BE2C (cell line): ENCODE measurements at places on chromosomes 1 and 21.

DNA sequence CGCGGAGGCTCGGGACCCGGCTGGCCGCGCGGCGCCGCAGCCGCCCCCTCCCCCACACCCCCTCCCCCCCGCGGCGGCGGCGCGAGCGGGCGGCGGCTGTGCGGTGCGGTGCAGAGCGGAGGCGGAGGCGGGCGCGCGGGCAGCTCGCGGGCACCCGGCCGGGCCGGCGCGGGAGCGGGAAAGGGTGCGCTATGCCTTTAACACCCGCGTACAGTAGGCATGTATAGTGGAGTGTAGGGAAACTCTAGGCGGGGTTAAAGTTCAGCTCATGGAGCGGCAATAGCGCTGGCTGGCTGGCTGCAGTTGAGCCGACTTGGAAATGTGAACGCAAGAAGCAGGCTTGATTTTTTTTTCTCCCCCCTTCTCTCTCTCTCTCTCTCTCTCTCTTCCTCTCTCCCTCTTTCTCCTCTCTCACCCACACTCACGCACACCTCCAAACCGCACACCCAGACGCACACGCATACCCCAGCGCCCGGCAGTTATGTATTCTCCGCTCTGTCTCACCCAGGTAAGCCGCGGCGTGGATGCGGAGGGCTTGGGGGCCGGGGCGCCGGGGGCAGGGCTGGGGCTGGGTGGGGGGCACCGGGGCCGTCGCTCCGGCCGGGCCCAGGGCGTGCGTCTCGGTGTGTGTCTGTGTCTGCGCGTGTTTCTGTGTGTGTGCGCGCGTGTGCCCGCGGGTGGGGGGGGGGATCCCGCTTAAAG, at the start of gene NFIA:
Gene NFIA, plus strand, starts transcription at position 251 of the 702 bp plus-strand sequence.
- DNase-seq: peak; percentile 58

DNA sequence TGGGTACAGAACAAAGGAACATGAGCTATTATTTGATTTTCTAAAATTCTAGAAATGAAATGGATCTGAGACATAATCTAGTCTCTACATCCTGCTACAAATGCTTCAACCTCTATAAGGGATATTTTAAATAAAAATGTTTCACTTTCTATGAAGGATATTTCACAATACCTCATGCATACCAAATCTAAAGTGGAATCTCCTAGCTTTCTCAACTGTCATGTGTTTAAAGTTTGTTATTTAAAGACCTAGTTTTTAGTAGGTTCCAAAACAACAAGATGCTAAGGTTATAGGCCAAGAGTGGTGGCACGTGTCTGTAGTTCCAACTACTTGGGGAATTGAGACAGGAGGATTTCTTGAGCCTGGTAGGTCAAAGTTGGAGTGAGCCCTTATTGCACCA, 47.6 kb downstream of the KDM5B start:
- no peak for DNase-seq

DNA sequence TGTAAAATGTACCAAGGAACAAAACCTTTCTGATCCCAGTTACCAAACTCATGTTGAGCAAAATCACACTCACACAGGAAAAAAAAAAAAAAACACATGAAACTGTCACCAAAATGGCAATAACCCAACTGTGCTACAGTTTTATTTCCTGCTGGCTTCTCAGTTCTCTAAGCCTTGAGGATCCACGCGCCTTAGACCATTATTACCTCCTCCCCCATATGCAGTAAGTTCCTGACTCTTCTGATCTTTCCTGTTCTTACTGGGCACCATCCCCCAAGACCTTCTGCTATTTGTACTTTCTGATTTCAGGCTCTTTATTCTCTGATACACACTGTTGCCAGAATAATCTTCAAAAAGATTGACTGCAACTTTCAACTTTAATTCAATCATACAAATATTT, 79.6 kb downstream of the SLC45A1 start:
- no peak for DNase-seq

GRCh38 chr1:239383714-239384113, 2.7 kb upstream of the CHRM3 start:
- no peak for DNase-seq
